Bronchial epithelial cell (primary cell): ENCODE measurements at places on chromosomes 6 and 20. TPM values are rescaled to one million over a fixed set of nuclear protein-coding genes. Genes with fewer than 3 reads are reported as not detected.

The C6orf163 gene
- total RNA-seq: 1.6 and 3.1 TPM in 2 replicates

- no peak for DNase-seq
Measured at GRCh38 chr6:81401970-81402690, 350.4 kb downstream of the TENT5A start.

The ESR1 gene
- under 0.01 and 0.13 TPM in 2 replicates for total RNA-seq

The LTB gene
- total RNA-seq: not detected in 2 replicates

- DNase-seq: no peak
Measured at GRCh38 chr6:68559070-68559469, 76.0 kb upstream of the ADGRB3 start.

DNA sequence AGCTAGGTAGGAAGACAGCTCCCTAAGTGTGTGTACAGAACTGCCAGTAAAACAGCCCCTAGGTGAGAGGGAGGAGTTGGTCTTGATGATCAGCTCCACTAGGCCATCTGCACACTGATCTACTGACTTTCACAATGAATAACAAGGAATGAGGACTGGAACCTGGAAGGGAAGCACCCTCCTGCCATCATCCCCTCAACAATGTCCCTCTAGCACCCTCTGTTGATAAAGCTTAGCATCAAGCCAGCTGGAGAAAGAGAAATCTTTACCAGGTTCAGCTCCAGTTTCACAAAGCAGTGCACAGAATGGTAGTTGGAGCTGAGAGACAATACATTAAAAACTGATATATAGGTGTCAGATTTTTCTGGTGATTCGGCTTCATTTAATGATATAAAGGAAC lies 57.2 kb upstream of the IRAK1BP1 start:
- peak; percentile 80 for DNase-seq

The SLC17A9 gene
- 0.13 and 0.53 TPM in 2 replicates for total RNA-seq
